ENCODE measurements at places on chromosomes 3 and 15.

DNA sequence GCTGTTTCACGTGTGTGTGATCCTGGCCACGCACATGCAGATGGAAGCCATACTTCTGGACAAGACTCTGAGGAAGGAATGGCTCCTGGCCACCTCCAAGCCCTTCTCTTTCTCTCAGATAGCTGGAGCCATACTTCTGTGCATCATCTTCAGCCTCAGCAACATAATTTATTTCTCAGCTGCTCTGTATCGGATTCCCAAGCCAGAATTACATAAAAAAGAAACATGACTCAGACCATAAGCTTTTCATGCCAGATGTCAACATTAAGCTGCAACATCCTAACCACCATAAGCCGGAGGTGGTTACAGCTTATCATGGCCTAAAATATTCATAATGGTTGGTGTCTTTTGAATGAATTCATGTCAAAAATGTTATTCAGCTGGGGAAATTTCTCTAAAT is 10.6 kb upstream of the KIF23 start:
- no peak for DNase-seq

- no peak for DNase-seq
These were observed 25.1 kb upstream of the BCL2L10 start for GRCh38 chr15:52137432-52138357.

DNA sequence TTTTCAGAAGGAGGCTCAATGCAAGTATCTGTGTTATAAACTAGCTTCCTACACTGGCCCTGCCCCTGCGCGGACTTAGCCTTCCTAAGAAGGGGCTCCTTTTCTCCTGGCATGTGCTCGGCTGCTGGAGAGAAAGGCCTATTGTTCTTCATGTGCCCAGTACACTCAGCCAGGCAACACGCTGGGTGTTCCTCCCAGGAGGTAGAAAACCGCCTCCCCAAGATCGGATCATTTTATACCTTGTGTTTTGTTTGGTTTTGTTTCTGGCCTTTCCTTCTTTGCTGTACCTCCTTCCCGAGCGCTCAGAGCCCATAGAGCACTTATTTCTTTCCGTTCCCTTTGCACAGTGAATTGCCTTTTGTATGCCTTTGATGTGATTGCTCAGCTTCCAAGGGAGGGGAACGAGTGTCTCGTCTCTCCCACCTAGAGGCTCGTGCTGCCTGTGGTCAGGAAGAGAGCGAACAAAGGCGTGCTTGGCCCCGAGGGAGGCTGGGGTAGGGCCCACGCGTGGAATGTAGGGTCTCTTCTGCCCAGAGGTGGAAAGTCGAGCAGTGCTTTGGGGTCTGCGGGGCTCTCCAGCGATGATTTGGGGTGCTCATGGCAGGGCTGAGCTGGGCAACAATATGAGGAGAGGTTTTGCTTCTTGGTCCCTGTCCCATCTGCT is 30.0 kb downstream of the CCNL1 start:
- peak; percentile 46 for DNase-seq

DNA sequence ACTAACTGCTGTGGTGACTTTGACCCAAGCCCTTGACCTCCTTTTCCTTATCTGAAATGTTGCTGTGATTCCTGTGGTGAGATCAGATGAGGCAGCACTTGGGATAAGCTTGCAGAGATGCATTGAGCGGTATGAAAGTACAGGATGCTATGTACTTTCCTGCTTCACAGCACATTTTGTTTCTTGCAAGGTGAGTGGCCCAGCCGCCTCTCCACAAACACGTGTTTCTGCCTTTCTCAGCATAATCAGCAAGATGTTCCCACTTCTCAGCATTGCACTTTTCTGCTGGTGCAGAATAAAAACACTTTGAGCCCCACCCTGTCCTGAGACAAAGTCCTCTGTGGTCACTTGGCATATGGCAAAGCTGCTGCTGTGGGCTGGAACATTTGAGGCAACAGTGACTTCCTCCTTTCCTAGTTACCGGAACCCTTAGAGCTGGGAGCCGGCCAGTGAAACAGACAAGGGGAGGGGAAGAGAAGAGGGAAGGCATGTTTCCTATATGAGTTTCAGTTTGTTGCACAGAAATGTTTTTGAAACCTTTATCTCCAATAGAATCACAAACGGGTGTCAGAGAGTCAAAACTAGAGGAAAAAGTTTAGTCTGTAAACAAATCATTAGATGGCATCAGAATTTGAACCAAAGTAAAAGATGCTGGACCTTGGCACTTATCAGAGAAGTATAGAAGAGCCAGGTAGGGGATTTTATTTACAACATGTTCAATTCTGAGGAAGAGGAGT is 5.0 kb downstream of the NUDT16 start:
- DNase-seq: no peak

- no peak for DNase-seq
These were observed 243.0 kb downstream of the CLSTN2 start for GRCh38 chr3:140177943-140178342.

DNA sequence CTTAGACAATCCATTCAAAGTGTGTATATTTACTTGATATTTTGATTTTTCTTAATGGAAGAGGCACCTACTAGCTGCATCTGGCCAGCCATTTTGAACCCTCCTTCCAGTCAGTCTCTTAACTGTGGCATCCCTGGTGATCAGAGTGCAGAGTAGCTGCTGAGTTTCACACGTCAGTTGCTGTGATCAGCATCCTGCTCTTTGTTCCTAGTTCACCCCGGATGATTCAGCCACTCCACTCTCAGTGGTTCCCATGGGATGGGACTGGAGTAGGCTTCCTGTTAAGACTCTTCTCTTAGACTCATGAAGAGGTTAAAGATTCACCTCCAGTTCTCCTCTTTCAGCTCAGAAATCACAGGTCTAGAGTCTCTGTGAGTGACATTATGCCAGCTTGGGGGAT is 75.8 kb downstream of the STXBP5L start:
- peak; percentile 8 for DNase-seq

DNA sequence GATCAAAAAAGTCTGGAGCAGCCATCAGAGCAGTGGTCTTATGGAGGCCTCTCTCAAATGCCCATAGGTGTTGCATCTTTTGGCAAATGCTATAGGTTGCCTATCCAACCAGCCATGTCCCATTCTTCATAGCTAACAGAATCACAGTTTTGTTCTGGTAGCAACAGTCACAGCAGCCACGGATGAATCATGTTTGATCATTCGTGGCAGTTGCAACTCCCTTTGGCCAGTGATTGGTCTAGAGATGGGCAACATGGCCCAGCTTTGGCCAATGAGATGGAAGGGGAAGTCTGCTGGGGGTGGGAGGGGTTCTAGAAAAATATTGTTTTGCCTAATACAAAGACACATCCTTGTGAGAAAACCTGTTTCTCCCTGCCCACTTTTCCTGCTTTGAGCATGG is 50.3 kb upstream of the PPP2R3A start:
- no peak for DNase-seq

DNA sequence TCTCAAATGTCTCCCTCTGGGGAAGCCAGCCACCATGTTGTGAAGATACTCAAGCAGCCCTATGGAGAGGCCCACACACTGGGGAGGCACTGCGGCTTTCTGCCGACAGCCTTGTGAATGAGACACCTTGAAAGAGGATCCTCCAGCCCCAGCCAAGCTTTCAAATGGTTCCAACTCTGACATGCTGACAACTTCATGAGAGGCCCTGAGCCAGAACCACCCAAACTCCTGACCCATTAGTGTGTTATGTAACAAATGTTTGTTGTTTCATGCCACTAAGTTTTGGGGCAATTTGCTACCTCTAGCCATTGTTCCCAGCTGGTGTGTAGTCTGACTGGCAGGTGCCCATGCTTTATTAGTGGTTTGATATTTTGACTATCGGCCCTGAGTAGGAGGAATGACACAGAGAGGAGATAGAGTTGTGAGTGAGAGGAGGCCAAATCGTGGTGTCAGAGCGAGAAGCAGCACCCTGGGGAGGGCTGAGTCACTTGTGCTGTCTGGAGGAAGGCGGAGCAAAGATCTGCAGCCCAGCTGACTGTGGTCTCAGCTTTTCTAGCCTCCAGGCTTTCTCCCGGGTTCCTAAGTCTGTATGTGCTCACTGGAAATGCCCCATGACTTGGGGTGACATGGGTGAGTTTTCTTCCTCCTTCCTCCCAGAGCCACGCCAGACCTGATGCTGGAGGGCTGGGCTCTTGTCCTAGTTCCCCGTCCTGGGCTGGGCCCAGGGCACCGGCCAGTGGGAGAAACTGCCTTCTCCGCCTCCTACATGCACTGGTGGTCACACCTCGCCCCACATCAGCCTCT is 56.7 kb upstream of the BLM start:
- peak; percentile 87 for DNase-seq

DNA sequence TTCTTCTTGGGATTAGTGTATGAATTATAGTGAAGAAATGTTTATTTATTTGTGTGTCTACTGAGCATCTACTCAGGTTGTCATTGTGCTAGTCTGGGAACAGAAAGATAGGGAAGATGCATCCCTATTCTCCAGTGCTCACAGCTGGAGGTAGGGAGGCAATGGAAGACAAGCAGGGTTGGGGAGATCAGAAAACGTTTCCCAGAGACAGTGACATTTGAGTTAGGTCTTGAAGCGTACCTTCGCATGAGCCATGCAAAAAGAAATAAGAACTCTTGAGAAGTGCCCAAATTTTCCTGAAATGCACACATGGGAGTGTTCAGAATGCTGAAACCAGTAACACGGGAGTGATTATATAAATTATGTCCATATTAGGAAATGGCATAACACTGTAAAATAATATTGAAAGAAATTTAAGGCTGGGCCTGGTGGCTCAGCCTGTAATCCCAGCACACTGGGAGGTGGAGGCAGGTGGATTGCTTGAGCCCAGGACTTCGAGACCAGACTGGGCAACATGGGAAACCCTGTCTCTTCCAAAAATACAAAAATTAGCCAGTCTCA is 5.3 kb upstream of the CEMIP start:
- DNase-seq: no peak

DNA sequence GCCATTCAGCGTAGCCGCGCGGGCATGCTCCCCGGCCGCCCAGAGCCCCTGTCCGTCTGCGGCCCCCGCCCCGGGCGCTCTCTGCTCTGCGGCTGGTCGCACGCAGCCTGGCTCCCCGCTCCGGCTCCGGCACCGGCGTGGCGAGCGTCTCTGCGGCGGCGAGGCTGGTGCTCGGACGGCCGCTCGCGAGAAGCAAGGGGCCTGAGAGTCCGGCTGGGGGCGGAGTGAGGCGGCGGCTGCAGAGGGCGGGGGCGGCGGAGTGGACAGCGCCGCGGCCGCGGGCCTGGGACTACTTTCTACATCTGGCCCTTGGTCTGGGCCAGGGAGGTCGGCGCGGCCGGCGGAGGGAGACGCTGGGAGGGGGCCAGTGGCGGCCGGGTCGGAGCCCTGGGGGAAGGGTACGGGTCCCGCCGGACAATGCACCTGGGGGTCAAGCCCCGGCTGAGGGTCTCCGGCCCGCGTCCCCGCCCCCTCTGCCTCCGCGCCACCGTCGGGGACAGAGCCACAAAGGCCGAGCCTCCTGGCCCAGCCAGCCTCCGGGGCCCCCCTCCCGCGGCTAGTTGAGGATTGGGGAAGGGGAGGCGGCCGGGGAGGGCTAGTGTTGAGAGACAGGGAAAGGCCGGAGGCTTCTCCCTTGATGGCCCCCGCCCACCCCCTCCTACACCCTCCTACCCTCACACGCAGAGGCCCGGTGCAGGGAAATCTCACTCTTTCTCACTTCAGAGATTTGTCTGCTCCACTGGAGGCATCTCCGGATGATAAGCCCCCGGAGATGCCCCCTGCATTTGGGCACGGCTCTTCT is at the start of gene PRTG:
Gene PRTG (minus strand): TSS at position 226 of the 802 bp plus-strand sequence. CDS start 221 bp downstream, at position 5.
- DNase-seq: peak; percentile 55

DNA sequence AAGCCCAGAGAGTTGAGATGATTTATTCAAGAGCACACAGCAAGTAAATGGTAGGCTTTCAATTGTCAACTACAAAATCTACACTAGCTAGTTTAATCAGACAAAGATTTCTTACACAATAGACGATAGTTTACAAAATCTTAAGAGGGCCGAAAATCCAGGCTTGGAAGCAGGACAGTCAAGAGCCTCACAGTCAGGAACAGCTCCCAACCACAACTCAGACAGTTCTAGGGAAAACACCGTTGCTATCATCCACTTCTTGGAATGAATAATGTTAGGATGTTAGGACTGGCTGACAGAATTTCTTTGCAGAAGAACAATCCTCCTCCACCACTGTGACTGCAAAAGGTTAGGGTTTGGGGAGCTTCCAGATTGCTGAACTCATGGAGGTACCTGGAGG is 290.8 kb upstream of the ZPLD1 start:
- DNase-seq: no peak

DNA sequence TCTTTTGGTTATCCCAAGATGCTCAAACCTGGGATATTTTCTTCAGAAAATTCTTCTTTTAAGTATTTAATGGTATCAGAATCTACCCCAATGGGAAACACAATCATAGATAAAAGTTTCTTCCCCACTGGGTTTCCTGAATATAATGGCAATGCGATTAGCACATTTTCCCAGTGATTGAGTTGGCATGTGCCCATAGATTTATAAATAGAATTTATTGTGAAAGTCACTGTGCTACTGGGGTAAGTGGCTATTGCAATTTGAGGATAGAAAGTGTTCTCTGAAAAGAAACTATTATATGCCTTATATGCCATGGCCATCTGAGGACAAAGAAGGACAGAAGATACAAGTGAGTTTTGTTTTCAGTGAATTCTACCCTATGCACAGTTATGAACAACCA is 99.0 kb upstream of the RBMS3 start:
- no peak for DNase-seq

GRCh38 chr3:69113536-69113935 is 8.9 kb downstream of the LMOD3 start:
- DNase-seq: no peak

DNA sequence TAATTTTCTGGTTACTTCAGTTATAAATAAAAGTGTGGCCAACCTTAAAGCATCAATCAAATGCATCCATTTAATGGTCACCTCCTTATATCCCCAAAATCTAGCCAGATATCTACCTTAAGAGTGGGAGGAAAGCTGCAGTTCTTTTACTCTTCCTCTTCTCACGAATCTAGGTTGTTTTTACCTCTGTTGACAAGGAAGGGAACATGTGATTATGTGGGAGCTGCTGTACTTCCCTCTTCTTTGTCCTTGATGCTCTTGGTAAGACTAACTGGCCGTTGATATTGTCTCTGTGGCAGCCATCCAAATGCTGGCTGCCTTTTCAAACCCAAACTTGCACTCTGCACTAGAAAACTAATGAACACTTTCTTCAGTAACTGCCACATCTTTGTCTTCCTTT is 275.3 kb upstream of the CADM2 start:
- no peak for DNase-seq

Measured in urothelium cell line (cell line).